ENCODE measurements at places on chromosomes 1 and 21.
A peak's percentile ranks its signal among the peaks of the same experiment; 100 is the strongest.

- DNase-seq = no peak
Observed at GRCh38 chr1:202871367-202871766, 17.6 kb downstream of the RABIF start.

DNA sequence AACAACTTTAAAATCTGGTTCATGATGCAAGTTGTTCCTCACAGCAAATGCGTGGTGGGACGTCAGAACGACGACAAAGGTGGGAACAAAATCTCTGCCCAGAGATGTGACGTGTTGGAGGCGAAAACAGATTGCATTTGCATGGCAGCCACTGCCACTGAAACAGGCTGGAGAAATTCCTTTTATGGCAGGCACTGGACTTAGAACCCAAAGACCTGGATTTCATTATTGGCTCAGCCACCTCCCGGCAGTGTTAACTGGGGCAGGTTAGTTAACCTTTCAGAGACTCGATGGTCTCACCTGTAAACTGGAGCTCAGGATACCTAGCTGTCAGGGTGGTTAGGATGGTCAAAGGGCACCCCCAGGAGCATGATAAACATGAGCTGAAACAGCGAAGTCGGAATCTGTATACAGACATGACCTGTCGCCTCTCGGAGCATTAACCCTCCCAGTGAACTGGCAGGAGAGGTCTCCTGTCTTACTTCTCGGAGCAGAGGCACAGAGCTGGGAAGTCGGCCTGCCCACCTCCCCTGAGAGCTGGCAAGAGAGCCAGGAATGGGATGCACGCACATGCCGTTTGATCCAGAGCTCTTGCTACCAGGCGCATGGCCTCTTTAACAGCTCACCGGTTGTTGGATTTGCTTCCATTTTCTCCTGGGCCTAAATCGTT lies 59.2 kb upstream of the TARBP1 start:
- no peak for DNase-seq

GRCh38 chr1:185551008-185551407 lies 183.2 kb upstream of the HMCN1 start:
- DNase-seq = no peak

DNA sequence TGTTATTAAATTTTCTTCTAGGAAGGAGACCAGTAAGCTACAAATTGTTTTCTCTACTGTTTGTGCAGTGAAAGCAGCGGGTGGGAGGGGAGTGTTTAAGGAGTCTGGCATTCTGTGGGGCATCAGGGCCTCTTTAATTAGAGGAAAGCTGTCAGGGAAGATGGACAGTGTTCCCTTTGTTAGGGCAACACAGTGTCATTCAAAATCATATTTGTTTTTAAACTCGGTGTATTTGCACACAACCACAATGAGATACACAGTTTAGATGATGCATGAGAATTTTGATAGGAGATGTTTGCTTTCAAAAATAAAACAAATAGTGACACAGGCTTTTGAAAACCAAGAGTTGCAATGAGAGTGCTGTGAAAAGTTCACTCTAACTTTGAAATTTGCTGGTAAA lies 15.1 kb upstream of the ST6GALNAC3 start:
- no peak for DNase-seq

DNA sequence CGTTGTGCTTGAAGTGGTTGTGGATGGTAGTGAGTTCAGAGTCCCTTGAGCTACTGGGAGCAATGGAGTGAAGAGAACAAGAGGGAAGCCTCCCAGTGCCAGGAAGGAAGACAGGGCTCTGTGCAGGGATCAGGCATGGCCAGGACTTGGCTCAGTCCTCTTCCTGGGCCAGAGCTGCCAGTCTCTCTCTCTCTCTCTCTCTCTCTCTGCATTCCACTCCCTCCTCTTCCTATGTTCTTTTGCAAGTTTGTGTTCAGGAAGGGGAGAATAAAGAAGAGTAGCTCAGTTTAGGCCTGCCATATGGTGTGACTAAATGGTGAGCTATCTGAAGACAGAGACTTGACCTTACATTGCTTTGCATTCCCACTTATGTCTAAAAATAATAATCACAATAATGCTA lies 20.5 kb upstream of the RPTN start:
- peak; percentile 14 for DNase-seq

DNA sequence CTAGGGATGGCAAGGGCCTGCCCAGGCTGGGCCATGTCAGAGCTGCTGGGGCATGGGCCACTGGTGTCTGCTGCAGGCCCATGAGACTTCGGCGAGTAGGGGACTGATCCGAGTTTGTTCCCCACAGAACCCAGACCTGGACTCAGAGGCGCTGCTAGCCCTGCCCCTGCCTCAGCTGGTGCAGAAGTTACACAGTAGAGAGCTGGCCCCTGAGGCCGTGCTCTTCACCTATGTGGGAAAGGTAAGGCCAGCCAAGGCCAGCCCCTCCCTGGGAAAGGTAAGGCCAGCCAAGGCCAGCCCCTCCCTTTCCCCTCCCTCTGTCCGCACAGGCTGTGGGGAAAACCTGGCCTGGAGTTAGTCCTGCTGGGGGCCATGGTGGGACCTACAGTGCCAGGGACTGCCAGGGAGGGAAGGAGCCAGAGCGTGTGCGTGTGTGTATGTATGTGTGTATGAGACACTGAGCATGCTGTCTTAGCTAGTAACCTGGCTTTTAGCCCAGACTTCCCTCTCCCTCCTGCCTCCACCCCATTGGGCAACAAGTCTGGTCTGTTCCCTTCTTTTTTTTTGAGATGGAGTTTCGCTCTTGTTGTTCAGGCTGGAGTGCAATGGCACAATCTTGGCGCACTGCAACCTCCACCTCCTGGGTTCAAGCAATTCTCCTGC lies 8.0 kb downstream of the FAAH start:
- peak; percentile 79 for DNase-seq

- no peak for DNase-seq
Observed at GRCh38 chr1:193663965-193664364, 477.6 kb upstream of the B3GALT2 start.

- no peak for DNase-seq
Observed at GRCh38 chr21:22536509-22536908, 1538.3 kb downstream of the NCAM2 start.

GRCh38 chr21:38455403-38455802 lies 42.9 kb downstream of the ERG start:
- no peak for DNase-seq

- DNase-seq = peak; percentile 5
Observed at GRCh38 chr21:44765231-44766013, 36.2 kb downstream of the UBE2G2 start.

DNA sequence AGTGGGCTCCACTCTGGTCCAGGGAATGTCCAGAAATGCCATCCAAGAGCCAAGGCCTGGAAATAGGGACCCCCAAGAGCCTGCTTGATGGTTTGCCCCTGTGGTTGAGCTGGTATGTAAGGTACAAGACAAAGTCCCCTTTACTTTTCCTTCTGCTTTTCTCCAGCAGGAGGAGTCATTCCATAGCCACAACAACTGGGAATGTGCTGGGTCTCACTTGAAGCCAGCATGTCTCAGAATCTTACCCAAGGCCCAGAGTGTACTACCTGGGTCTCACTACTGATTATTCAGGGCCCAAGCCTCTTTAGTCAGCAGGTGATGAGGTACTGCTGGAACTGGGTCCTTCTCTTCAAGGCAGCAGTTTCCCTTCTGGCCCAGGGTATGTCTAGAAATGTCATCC lies 62.1 kb upstream of the CD55 start:
- peak; percentile 10 for DNase-seq

- no peak for DNase-seq
Observed at GRCh38 chr1:5369223-5369622, 623.0 kb downstream of the NPHP4 start.

GRCh38 chr1:47711848-47712492 lies 274.1 kb downstream of the FOXD2 start:
- no peak for DNase-seq

DNA sequence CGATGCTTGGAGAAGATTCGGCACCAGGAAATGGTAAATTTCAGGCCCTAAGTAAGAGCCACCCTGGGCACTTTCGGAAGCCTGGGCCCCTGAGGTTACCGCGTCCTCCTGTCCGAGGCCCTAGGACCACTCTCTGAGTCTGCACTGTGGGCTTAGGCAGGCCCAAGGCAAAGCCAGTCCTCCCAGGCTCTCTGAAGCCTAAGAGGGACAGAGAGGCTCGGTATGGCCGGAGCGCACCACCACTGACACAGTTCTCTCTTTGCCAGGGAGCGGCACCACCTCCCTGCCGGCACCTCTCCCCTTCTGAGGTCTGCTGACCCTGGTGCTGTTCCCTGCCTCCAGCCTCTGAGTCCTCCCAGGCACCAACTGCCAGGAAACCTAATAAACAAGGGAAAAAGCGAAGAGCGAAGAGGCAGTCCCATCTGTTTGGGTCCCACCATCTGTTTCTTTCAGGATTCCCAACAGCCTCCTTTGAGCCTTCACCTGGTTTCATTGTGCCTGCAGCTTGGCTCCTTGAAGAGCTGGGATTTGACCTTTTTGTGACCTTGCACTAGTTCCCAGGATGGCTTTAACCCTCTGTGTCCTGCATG lies 57.7 kb downstream of the VWA5B1 start:
- no peak for DNase-seq

DNA sequence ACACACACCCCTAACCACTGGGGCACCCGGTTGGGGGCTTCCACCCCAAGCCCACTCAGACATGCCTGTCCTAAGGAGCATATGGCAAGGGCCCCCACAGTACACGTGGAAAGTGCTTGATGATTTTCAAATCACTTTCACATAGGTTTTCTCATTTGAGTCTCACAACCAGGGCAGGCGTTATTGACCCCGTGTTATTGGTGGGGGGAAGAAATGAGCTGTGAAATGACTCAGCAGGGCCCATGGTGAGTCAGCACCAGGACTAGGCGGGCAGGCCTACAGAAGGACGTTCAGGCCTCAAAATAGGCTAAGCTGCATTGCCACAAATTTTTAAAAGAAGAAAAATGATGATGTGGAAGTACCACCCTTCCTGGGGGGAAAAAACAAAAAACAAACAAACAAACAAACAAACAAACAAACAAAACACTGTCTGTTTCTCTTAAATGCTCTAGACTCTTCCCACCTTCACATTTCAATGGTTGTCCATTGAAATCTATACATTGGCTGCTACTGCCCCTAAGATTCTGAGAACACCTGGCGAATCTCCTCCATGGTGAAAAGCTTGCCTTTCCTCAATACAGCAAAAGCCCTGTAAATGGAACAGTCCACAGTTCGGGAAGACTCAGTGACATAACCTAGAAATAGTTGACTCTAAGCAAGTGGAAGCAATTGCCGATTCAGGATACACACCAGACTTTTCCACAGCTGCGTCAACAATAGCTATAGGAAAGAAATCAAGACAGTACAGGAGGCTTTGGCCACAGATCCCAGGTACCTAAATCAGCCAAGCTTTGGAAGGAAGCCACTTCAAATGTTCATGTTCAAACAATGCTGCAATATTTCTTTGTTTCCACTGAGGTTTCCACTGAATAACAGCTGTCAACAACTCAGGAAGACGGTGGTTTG lies 234.7 kb downstream of the TOMM20 start:
- DNase-seq = peak; percentile 52

- no peak for DNase-seq
Observed at GRCh38 chr1:211352985-211353515, 26.4 kb downstream of the TRAF5 start.

GRCh38 chr1:2356401-2356800 lies 35.0 kb downstream of the MORN1 start:
- DNase-seq = no peak

- peak; percentile 10 for DNase-seq
Observed at GRCh38 chr1:96710708-96711477, 10.7 kb upstream of the PTBP2 start.

DNA sequence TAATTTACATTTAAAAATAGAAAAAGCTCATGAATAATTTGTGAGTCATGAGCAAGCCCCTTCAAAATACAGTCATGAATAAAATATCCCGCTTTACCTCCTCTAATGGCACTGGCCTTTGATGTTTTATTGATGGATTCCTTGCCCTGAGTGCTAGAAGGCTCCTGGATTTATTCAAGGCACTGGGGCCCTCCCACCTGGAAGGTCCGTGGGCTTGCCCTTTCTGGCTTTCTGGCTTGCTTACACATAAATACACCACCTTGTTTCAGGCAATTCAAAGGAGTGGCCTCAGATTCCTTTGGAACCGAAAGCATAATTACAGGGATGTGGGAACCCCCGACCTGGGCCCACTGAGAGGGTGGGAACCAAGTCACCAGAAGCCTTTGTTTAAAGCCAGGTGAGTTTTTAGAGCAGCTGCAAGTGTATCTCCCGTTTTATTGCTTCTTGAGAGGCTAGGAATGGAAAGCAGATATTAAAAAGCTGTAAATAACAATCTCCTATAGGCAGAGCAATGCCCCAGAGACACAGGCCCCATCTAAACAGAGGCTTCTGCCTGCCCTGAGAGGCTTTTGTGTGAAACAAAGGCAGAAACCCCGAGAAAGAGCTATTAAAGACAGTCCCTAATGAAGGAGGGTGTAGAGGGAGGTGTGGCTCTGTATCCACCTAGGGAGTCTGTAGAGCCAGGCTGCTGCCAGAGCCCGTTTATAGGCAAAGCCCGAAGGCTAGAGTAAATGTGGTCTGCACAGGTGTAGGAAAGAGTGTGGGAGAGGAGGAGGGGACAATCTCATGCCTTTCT lies 126.4 kb downstream of the FAM78B start:
- DNase-seq = no peak
